NCI-H1092 (cell line): ENCODE measurements at places on chromosomes 6 and 20.

DNA sequence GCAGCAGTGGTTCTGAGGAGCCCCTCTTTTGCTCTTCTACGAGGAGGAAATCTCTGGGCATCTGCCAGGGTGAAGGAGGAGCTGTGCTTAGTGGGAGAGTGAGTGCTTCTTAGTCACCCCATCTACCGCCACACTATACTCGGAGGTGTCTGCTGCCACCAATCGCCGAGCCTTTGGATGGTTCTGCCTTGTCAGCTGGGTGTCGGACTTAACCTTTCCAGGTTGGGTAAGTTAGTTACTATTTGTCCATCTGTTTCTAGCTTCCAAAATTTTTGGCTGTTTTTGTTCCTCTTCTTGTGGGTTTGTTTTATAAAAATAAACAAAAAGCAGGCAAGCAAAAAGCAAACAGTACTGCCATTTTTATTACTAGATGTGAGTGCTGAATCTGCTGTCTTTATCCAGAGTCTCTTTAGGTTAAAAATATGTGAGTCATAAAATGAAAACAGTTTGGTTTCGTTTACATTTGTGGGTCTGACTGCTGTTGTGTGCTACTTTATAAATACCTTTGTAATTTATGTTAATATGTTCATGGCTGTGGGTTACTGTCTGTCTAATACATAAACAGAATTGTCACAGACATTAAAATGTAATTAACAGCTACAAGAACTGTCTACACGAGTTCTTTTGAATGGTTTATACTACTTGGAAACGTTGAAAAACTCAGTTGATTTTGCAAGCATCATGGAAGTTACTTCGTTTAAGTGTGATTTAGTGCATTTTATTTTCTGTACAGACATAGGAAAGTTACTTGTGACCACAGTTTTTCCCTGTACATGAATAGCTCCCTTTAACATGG, 89.2 kb downstream of the ARID1B start:
- no peak for DNase-seq

DNA sequence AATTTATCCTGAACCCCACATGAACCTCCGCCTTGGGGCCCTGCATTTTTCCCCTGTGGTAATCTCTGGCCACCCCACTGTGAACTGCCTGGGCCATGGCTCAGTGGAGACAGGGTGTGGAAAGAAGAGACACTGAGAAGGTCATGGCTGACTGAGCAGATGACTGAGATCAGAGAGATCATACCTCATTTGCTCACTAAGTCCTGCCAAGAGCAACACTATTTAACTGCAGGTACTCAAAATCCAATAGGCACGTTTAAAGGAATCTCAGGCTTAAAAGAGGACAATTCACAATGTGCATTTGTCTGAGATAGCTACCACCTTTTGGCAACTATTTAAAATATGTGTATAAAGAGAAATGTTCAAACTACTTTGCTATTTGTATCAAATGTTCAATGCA, 305.0 kb downstream of the GMDS start:
- no peak for DNase-seq

- no peak for DNase-seq
Measured at GRCh38 chr6:112839525-112839961, 492.4 kb downstream of the RFPL4B start.

DNA sequence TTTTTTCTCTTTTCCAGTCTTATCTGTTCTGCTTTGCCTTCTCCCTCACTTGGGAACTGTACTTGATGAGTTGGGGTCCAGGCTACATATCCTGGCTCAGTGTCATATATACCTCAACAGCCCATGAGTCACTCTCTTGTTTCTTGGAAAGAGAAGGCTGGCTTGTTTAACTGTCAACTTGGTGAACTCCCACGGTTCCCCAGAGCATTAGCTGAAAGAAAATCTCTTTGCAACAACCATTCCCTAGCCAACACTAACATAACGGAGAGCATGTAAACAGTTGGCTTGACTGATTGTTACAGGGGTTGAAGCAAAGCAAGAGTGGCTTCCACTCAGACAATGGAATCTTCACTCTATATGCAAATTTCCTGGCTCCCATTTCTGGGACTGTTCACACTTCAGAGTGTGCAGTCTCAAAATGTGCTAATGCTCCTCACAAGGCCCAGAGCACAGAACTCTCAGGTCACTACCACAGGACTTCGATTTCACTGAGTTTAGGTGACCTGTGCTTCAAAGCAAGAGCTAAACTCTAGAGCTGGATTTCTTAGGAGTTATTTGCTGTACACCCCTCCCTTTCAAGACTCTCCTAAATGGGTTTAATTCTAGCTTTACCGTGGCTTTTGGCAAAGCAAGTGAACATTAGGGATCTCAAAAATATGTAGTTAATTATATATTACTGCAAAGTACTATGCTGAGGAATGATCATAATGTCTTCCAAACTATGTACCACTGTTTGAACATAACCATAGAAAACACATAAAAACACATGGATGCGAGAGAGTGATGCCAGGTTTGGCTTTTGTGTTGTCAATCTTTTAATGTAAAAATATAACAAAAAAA, 609.8 kb downstream of the RFPL4B start:
- DNase-seq, result no peak

- no peak for DNase-seq
Measured at GRCh38 chr6:64270083-64270482, 634.5 kb downstream of the PHF3 start.

- no peak for DNase-seq
Measured at GRCh38 chr6:154057098-154057497, 18.1 kb downstream of the OPRM1 start.

GRCh38 chr6:155412335-155412734, 43.3 kb downstream of the NOX3 start:
- no peak for DNase-seq

- peak; percentile 61 for DNase-seq
Measured at GRCh38 chr6:3118353-3119039, at the start of gene BPHL. Gene BPHL, plus strand, starts transcription at chr6:3118711. Its CDS starts 30 bp downstream, at chr6:3118741.

DNA sequence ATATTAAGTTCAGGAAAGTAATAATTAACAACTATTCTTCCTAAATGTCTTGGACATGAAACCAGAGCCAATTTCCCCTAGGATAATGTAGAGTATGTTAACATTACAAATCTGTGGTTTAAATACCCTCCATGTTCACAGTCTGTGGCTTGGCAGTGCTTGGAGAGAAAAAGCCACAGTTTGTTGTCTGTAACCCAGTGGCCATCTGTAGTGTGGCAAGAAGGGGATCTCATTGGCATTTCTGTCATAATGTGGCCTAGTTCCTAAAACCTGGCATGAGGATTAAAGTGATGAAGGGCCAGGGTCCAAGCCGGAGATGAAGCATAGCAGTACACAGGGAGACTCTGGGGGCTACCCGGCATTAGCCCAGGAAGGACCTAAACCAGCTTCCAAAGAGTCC, 31.2 kb downstream of the SYNE1 start:
- DNase-seq, result no peak

GRCh38 chr6:10250655-10251220, 164.1 kb downstream of the TFAP2A start:
- DNase-seq, result no peak

DNA sequence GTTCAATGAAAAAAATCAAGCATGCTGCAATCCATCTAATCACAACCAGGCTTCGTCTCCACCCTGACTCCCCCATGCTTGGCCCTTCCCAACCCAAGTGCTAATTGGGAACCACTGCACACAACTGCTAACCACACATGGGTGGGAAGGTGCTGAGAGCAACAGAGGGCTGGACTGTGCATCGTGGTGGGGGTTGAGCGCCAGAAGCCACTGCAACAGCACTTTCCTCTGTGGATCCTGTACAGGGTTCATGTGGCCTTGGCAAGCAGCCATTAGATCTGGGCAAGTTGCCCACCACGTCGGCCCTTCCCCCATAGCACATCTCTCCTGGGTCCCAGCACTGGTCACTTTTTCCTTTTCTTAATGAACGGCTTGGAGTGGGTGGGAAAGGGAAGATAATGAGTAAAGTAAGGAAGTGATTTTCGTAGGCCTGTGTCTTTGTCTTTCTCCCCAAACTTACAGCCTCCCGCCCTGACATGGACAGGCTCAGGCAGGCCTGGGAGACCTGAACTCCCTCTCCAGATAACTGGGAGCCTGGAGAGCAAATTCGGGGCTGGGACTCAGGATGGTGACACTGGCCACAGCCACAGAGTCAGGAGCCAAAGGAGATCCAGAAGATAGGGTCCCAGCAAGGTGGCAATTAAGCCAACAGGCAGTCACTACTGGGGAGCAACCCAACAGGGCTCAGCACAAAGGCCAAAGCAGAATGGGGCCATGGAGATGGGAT, 34.4 kb upstream of the MRPS10 start:
- DNase-seq, result peak; percentile 53

DNA sequence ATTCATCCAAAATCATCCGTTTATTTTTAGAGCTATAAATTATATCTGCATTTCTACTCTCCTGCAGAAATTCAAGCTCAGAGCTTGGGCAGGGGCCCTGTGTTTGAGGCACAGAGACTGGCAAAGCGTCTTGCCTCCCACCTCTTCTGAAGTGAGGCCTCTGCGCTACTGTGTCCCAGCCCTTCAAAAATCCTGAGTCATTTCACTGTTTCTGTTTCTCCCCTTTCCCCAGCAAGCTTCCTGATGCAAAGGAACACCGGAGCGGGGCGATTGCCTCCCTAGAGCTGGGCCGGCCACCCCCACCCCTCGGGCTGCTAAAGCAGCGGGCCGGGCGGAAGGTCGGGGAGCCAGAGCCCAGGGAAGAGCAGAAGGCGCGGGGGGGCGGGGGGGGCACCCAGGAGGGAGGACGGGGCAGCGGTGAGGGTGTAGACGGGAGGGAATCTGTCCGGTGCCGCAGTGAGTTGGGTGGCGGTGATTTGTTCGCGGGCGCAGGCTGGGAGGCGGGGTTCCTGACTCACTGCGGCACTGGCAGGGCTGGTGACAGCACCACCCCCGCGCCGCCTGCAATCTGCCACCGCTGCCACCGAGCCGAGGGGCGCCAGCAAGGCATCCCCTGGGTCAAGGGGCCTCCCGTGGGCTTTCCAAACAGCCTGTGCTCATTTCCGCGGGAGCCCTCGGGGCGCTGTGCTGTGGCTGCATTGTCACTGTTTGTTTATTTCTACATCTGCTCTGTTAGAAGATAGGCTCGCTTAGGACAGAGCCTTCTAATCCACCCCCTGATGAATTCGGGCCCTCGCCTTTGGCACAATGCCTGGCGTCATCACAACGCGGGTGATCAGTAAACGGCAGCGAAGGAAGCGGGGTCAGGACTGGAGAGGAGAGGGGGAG, 46.5 kb upstream of the SNAP25 start:
- peak; percentile 79 for DNase-seq

- DNase-seq, result no peak
Measured at GRCh38 chr6:150037526-150038201, 12.3 kb upstream of the RAET1L start.

GRCh38 chr6:25217829-25218228, 61.3 kb upstream of the CARMIL1 start:
- DNase-seq, result no peak

DNA sequence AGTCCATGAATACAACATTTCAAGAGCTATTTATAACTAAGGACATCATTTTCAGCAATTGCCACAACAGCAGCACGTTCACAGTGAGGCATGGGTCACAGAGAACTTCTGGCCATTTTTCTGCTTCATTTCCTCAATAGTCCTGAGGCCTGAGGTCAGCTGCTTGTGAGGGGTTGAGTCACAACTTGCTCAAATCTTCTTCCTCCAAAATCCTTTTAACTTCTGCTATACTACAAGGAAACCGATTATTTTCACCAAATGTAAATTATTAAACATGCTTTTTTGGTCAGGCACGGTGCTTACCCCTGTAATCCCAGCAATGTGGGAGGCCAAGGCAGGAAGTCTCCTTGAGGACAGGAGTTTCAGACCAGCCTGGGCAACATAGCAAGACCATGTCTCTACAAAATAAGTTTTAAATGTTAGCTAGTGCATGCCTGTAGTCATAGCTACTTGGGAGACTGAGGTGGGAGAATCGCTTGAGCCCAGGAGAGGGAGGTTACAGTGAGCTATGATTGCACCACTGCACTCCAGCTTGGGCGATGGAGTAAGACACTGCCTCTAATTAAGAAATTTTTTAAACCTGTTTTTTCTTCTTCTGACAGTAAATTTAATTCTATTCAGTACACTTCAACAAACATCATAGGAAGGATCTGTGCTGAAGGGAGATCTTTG, 11.1 kb upstream of the SLC16A10 start:
- no peak for DNase-seq

- no peak for DNase-seq
Measured at GRCh38 chr6:105320271-105320670, 82.6 kb downstream of the PREP start.

DNA sequence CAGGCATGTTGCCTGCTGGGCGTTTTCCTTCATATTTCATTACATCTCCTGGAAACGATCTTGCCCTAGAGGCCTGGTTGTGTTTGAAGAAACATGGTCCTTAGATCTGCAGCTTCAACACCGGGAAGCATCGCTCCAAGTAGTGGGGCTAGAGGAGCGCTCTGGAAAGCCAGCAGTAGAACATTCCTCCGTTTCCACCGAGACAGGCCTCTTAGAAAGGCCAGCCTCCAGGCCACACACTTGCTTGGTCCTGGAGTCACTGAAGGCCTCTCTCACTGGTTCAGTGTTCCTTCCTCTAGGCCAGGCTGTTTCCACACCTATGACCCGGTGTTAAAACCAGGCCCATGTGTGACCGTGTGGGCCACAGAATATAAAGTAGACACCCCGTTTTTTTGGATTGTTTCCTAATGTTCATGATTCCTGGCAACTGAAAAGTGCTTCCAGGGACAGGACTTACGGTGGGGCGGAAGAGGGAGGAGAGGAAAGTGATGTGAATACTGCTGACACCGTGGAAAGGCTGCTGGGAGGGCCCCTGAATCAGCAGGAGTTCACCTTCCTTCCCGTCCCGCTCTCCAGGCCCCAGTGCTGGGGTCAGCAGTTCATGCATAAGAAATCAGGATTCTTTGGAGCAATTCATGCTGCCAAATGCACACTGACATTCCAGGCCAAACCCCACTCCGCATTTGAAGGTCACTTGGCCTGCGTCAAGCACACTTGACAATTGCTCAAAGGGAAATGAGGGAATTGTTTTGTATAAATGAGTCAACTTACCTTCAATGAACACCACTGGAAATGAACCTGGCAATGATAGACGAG, 83.8 kb downstream of the IYD start:
- DNase-seq, result no peak

GRCh38 chr6:73691512-73691911, 4.5 kb upstream of the CD109 start:
- DNase-seq, result no peak

DNA sequence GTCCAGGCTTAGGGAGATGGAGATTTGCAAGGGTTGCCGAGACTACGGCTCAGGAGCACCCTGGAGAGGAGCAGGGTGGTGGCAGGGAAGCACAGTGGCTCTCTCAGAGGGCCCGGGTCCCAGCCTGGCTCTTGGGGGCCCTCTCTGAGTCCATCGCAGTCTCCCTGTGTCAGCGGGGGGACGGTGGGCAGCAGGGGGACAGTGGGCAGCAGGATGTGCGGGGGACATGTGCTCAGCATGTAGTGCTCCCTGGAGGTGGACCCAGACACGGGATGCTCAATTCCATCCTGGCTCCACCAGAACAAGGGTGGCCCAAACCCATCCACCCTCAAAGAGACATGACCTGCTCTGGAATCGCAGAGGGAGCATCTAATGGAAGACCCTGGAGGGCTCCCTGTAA, 43.0 kb upstream of the ZBP1 start:
- no peak for DNase-seq

- no peak for DNase-seq
Measured at GRCh38 chr6:33841070-33841469, 37.3 kb upstream of the MLN start.
